ENCODE measurements at places on chromosomes 11 and 22. TPM values are rescaled to one million over a fixed set of nuclear protein-coding genes. Genes with fewer than 3 reads are reported as not detected.

Gene YPEL1
- total RNA-seq: 0.22 TPM

Gene CPT1B
- 3.9 TPM for total RNA-seq

Gene LRRN4CL
- 4.7 TPM for total RNA-seq

Gene OR52B2
- total RNA-seq: not detected

Gene TRIM22
- total RNA-seq: 57.0 TPM

Gene MICALL1
- total RNA-seq: 60.8 TPM

Gene UBE4A
- total RNA-seq: 50.1 TPM

Gene APOBEC3F
- total RNA-seq: 2.0 TPM

Gene TREH
- not detected for total RNA-seq

Gene MMP8
- total RNA-seq: not detected

Gene TUG1
- 57.8 TPM for total RNA-seq

Gene UBQLNL
- total RNA-seq: 0.14 TPM

Gene OR5B21
- total RNA-seq: not detected

Gene NAALAD2
- total RNA-seq: 0.29 TPM
